ENCODE measurements at places on chromosomes 16 and 17. TPM values are rescaled to one million over a fixed set of nuclear protein-coding genes. Genes with fewer than 3 reads are reported as not detected.

DNA sequence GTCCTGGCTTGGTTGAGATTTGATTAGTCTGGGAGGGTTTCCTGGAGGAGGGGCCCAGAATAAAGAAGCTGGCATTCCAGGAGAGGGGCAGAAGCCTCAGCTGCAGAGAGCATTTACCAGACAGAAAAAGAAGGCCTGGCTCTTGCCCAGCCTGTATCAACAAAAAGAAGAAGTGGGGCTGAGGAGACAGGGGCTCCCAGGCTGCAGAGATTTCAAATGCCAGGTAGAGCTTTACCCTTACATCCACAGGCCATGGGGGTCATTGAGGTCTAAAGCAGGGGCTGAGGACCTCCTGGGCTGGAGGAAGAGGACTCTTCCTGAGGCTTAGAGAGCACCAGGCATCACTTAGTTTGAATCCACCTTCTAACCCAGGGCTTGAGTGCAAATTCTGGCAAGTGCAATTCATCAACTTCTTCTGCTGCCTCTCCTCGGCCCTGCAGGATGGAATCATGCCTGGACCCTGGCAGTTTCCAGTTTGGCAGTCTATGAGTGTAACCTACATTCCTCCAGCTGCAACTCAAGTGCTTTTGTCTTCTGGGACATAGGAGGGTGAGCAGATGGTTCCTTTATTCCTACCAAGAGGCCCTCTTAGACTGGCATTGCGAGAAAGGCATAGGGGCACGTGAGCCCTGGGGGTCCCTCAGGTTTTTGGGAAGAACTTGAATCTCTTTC is 15.3 kb downstream of the CA7 start:
- DNase-seq: no peak
- no peaks in the 10 kb centered on the region for H3K4me1 ChIP-seq
- H3K36me3 ChIP-seq: no peaks in the 10 kb centered on the region
- no peaks in the 10 kb centered on the region for H3K27me3 ChIP-seq

Gene ATP2C2
- total RNA-seq: not detected

- H3K36me3 ChIP-seq: no peaks in the 10 kb centered on the region
- no peaks in the 10 kb centered on the region for H3K27me3 ChIP-seq
- no peak overlapping the region for H3K4me3 ChIP-seq
- no peak for DNase-seq
Observed at GRCh38 chr17:74117999-74118421, 85.5 kb upstream of the RPL38 start.

Gene TBC1D3I
- total RNA-seq: 0.19 TPM

- H3K36me3 ChIP-seq: no peaks in the 10 kb centered on the region
- H3K27me3 ChIP-seq: no peaks in the 10 kb centered on the region
- peaks cover 11% of the 10 kb centered on the region for H3K4me1 ChIP-seq
- no peak overlapping the region for H3K27ac ChIP-seq
Observed at GRCh38 chr17:31598399-31598782, 206.9 kb downstream of the RAB11FIP4 start.

Gene KRT40
- total RNA-seq: not detected

GRCh38 chr16:276426-277077 is 808 bp upstream of the RGS11 start:
- H3K27me3 ChIP-seq: no peaks in the 10 kb centered on the region
- H3K4me3 ChIP-seq: no peak overlapping the region
- H3K36me3 ChIP-seq: no peaks in the 10 kb centered on the region
- H3K4me1 ChIP-seq: peaks cover 5% of the 10 kb centered on the region

GRCh38 chr16:4495766-4496165 is 19.6 kb downstream of the HMOX2 start:
- H3K27me3 ChIP-seq: no peaks in the 10 kb centered on the region
- no peak overlapping the region for H3K4me3 ChIP-seq
- H3K27ac ChIP-seq: no peak overlapping the region
- peaks cover 4% of the 10 kb centered on the region for H3K4me1 ChIP-seq

Gene FLOT2
- total RNA-seq: 88.5 TPM
